Cortex of kidney (tissue), 1 donor: ENCODE measurements at places on chromosomes 2 and 18.

DNA sequence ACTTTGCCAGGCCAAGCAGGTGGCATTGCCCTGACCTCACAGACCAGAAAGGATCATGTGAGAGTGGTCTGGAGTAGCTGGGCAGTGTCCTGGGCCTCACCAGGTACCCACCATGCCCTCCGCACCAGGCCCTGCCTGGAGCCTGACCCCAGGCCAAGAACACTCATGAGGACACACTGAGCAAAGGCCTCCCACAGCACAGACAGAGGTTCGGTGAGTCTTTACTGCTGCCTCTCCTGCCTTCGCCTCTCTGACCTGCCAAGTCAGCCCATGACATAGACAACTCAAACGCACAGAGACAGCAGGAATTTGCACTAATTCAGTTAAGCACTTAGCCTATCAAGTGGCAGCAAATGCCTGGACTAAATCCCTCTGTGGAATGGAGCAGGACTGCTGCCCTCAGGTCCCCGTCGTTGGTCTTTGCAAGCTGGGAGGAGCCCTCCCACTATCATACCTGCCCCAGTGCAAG, 62.5 kb downstream of the RHOB start:
- DNase-seq, result no peak

GRCh38 chr2:68506170-68506569, 38.8 kb downstream of the APLF start:
- DNase-seq, result no peak

GRCh38 chr18:76098674-76099411, 396.2 kb downstream of the ZNF516 start:
- no peak for DNase-seq

DNA sequence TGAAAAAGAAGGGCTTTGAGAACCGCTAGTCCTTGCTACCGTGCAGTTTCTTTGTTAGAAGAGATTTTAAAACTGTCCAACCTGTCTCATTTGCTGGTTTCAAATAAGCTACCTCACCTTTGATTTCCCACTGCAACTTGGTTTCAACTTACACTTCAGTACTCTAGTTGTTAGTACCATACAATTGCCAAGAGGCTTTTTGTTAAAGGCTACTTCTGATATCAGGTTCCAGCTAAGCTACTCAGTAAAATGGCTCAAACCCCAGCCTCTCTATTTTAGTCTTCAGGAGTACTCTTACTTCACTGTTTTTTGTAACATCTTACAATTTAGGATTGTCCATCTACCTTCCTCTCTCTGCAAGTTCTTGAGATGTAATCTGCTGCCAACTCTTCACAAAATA, 91.6 kb downstream of the INO80D start:
- no peak for DNase-seq

DNA sequence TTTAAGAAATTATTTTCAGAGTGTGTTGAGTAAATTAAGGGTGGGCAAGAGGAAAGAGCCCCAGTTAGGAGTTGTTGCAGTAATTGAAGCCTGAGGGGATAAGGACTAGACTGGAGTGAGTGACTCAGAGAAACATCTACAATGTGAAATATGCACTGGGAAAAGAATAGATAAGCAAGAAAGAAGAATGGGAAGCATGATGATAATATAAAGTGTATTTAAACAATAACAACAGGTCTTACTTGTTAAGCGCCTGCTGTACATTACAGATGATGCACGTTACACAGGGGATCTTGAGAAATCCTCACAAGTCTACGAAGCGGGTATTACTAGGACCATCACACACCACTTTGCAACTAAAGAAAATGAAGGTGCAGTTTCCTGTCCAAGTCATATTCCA, 73.6 kb upstream of the STK17B start:
- no peak for DNase-seq

DNA sequence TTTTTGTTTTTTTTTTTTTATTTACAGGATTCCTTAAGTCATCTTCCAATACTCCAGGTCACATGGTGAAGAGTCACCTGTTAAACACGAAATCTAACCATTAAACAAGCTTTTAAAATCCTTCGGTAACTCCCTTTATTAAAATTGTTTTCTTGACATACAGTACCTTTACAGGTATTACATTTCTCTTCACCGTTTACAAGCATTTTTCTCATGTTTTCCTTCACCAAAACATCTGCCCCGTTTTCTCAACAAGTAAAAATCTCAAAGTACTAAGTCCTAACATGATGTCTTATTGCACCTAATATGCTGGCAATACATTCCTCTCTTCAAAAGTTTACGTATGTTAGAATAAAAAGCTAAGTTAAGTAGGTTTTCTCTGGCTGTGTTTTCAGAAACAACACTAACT, 1.1 kb downstream of the PUM2 start:
- no peak for DNase-seq

DNA sequence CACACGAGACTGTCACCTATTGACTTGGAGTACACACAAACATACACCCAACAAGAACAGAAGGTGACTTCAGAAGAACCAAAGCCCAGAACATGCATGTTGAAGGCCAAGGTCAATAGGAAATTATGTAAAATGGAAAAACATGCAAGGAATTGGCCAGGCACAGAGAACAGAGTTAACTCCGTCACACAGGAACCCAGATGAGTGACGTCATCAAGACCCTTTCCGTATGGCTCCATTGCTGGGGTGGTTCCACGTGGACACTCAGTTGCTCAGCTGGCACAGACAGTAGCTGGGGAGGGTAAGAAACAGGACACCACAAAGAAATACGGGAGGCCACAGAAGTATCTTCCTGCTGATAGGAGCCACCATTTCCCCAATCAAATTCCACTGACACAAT, 18.4 kb downstream of the SOX11 start:
- DNase-seq, result no peak

DNA sequence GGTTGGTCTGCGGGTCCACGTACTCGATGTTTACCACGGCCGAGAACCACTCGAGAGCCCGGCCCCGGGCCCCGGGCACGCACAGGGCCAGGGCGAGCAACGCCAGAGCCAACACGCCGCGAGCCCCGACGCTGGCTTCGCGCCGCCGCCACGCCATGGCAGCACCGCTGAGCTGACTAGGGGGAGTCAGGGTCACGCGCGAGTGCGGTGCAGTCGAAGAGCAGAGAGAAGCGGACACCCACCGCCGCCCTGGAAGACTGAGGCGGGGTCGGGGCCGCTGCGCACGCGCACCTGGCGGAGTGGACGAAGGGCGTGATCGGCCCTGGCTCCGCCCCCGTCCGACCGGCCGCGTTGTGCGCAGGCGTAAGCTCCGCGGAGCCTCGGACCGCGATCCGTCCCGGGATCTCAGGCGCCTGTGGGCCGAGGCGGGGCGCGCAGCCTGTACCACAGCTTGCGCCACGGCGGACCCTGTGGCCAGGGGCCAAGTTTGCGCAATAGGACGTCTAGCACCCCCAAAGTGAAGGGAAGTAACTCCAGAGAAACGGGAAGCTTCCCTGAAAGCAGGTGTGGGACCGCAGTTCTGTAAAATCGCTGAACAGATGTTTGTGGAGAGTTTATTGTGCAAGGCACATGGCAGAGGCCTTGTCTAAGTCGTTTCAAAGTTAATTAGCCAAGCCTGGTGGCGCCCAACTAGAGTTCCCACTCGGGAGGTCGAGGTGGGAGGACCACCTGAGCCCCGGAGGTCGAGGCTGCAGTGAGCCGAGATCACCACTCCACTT, at the start of gene RNF149:
RNF149 (minus strand) TSS at position 270 of the 779 bp plus-strand sequence; CDS start at position 157, 113 bp downstream.
- DNase-seq, result no peak

- DNase-seq, result no peak
Measured at GRCh38 chr18:68940039-68940438, 142.2 kb downstream of the CCDC102B start.

DNA sequence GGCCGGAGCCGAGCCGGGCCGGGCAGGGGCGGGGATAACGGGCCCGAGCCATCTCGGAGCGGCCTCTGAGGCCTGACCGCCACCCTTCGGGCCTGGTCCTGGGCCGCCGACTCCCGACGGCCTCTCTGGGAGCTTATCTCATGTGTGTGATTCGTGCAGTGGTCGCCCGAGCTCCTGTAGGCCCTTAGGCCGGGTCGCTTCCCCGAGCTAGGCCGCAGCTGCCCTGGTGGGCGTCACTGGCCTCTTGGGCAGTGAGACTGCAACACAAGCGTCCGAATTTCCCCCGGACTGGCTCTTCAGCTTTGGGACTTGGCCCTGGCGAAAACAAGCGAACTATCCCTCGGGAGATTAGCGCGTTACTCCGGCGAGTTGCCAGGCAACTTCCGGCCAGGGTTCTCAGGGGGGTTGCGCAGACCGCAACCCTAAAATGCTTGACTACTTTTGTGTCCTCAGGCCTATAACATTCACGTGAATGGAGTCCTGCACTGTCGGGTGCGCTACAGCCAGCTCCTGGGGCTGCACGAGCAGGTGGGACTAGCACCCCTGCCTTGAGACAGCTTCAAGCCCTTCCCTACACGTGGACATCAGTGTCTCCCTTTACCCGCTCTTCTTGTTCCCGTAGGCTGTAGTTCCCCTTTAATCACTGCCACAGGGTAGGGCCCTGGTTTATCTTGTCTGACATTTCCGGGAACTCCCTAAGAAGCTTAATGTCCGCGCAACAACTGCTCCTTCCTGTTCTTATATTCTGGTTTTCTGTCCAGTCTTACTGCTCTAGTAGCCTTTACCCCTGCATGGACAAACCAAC, 602 bp downstream of the SNX17 start:
- DNase-seq, result no peak

DNA sequence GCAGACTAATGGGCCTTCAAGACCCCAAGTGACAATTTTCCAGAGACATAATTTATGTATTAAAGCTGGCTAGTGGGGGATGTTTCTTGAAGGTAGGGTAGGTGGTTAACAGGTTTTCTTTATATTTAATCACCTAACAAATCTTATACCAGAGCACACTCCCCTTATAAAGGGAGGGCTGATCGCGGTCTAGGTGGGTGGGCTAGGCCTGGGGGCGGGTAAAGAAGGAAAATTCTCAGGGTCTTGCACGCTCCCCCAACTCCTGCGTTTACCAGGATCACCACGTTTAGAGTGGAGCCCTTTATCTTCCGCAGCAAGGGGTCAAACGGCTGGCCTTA, 19.9 kb upstream of the CXXC1 start:
- no peak for DNase-seq

GRCh38 chr2:10864861-10865636, 46.7 kb upstream of the KCNF1 start:
- no peak for DNase-seq

GRCh38 chr2:145622285-145622684, 1102.4 kb upstream of the ZEB2 start:
- no peak for DNase-seq

DNA sequence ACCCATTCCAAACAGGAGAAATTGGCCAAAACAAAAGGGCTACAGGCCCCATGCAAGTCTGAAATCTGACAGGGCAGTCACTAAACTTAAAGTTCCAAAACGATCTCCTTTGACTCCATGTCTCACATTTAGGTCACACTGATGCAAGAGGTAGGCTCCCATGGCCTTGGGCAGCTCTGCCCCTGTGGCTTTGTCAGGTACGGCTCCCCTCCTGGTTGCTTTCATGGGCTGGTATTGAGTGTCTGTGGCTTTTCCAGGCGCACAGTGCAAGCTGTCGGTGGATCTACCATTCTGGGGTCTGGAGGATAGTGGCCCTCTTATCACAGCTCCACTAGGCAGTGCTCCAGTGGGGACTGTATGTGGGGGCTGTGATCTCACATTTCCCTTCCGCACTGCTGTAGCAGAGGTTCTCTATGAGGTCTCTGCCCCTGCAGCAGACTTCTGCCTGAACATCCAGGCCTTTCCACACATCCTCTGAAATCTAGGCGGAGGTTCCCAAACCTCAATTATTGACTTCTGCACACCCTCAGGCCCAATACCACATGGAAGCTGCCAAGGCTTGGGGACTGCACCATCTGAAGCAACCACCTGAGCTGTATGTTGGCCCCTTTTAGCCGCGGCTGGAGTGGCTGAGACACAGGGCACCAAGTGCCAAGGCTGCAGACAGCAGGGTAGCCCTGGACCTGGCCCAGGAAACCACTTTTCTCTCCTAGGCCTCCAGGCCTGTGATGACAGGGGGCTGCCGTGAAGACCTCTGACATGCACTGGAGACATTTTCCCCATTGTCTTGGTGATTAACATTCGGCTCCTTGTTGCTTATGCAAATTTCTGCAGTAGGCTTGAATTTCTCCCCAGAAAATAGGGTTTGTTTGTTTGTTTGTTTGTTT, 28.7 kb downstream of the PARD6G start:
- DNase-seq, result no peak

GRCh38 chr2:151996243-151997003, 102.4 kb downstream of the CACNB4 start:
- DNase-seq, result no peak

DNA sequence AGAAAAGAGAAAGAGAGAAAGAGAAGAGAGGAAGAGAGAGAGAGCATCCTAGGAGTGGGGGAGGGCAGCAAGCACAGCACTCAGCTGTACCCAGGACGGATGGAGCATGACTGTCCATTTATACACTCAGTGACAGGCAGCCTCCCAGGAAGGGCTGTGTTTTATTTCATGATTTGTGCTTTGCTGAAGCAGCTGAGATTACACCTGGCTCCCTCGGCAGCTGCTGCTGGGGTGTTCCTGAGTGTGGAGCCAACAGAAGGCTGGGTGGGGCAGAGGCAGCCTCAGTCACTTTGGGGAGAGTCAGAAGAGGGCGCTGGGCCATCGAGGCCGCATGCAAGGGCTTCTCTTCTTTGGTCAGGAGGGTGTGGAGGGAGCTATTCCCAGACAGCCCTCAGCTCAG, 47.8 kb upstream of the TEX51 start:
- DNase-seq, result no peak
